NCI-H1105 (cell line): ENCODE measurements at places on chromosomes 2 and 18.

DNA sequence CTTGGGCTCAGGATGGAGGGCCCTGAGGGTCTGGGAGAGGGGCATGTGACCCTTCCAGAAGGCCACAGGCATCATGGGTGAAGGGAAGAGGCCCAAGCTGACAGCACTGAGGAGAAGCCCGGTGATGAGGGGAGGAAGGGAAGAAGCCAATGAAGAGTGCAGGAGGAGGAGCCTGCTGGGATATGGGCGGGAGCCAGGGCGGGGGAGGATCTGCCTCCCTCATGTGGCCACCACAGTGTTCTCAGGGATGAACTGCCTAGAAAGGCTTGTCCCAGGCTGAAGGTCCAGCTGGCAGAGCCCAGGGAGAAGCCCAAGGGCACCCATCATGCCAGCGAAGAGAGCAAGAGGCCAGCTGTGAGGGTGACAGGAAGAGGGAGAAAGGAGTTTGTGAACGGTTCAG, 24.6 kb upstream of the PLB1 start:
- no peak for DNase-seq

GRCh38 chr2:162370931-162371330, 27.0 kb downstream of the GCA start:
- DNase-seq, result no peak

- no peak for DNase-seq
These were observed 73.1 kb upstream of the RMDN2 start for GRCh38 chr2:37851828-37852584.

- no peak for DNase-seq
These were observed 60.6 kb upstream of the REV1 start for GRCh38 chr2:99550368-99550767.

- no peak for DNase-seq
These were observed 155.7 kb downstream of the IRS1 start for GRCh38 chr2:226643946-226644282.

GRCh38 chr18:61587865-61588264, 254.6 kb downstream of the CDH20 start:
- DNase-seq, result no peak

- DNase-seq, result no peak
These were observed 24.4 kb downstream of the NMS start for GRCh38 chr2:100494712-100495111.

DNA sequence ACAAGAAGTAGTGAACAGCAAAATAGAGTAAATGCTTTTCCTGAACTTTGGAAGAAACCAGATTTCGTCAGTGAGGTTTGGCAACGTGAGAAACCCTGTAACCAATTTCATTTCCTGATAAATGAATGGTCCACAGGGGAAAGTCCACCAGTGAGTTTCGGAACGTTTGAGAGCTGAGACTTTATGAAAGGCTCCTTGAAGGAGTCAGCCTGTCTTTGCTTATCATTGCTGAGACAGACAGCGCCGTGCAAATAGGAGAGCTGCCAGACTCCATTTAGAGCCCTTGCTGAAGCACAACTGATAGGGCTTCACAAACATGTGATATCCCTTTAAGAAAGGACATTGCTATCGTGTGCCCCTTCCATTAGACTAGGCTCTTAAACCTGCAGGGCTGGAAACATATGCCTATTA, 121.8 kb upstream of the SMAD7 start:
- DNase-seq, result no peak

DNA sequence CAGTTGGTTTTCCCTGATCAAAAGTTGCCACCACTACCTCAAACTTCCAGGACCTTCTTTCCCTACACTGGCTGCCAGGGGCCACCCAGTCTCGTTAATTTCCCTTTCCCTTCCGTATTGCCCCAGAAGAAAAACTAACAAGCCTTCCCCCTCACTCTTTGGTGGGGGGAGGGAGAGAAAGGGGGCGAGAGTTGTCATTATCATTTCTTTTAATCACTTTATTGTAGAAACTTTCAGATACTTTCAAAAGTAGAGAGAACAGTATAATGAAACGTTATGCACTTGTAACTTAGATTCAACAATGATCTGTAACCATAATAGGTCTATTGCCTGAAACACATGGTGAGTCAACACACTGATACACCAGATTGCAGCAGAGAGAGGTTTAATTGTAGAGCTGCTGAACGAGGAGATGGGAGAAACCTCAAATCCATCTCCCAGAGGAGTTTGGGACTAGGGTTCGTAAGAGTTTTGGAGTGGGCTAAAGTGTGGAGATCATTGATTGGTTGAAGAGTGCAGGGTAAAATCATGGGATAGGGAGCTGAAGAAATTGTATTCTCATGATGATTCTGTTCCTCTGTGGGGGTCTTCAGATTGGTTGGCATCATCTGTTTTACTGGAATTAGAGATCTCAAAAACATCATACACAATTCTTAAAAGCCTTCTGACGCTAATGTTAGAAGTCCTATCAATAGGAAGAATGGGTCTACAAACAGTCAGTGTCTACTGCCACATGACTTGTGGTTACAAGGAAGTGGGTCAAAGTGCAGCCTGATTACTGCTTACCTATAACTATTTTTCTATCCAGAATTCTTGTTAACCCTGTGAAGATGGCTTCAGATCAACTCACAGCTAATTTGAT, 2.6 kb upstream of the RNF149 start:
- no peak for DNase-seq

GRCh38 chr2:220506466-220506865, 879.0 kb downstream of the SLC4A3 start:
- no peak for DNase-seq

DNA sequence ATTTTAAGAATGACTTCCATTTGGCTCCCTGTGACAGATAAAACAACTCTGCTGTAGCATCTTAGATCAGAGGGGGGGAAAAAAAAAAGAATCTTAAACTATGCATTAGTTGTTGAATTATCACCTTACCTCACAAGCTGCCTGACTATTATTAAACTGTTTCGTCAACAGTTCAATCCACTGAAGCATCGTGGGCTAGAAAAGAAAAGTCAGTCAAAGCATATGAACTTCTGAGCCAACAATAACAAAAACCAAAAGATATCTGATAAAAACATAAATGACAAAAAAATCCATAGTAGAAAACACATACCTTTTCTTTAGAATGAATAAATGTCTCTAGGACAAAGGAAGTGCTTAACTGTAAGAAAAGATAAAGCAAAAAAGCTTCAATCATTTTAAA, 73.7 kb downstream of the C2orf74 start:
- DNase-seq, result no peak

GRCh38 chr2:238636269-238637073, 209.7 kb downstream of the ASB1 start:
- no peak for DNase-seq

DNA sequence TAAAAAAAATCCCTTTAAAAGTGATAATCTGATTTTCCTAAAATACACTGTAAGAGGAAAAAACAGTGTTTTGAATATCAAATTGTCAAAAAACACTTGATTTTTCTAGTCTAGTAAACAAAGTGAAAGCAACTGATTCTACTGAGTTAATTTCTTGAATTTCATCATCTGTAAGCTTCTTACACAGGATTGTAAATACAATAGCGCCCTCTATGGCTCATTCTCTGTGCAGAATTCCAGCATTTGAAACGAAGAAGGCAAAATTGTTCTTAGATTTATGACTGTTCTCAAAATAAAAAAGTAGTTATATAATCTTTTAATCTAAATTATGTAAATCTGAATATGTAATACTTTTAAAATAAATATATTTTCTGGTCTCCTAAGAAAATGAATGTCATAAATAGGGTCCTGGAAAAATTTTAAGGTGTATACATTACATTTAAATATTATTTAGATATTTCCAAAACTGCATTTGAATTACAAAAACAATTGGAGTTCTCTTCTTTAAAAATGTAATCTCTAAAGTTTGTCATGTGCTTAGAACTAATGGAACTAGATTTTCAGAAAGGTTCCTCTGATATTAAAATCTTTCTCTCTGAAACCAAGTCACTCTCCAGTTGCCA, 176.9 kb upstream of the MC4R start:
- peak; percentile 76 for DNase-seq

GRCh38 chr2:45315861-45316260, 295.2 kb downstream of the SRBD1 start:
- DNase-seq, result no peak

- DNase-seq, result no peak
These were observed 341.3 kb downstream of the MYCN start for GRCh38 chr2:16281451-16282335.

DNA sequence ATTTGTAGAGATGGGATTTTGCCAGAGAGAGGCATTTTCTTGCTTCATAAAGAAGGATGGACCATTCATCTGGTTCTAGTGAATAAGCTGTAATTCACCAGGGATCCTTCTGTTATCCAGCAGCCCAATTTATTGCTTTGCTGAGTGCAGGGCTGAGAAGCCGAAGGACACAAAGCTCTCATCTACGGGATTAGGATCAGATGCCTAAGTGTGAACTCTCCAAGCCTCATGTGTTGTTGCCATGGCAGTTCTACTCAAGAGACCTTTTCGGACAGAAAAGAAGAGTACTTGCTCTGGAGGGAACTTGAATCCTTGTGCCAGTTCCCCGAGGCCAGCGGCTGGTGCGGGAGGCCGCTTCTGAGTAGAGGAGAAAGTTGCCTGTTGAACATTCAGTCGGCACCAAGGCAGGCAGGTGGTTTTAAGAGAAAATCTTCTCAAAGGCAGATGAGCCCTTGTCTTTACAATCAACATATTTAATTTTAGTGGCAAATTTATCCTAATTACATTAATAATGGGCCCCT, 38.4 kb upstream of the MBP start:
- DNase-seq, result peak; percentile 18

DNA sequence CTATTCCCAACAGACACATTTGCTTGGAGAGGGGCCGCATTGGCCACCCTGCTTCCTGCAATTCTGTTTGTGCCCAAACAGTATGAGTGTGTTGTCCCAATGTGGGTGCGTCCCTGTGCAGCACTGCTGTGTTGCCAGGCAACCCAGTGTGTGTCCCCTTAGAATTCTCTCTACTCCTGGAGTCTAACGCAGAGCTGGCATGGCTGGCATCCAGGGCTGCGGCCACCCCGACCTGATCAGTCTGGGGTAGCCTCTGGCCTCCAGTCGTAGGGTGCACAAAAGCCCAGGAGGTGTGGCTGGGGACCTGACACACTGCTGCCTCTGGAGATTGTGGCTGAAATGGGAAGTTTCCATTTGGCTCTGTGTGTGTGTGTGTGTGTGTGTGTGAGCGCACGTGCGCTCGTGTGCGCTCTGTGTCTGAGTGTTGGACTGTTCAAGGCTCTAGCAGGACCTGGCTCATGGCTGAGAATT, 48.0 kb downstream of the TEX44 start:
- no peak for DNase-seq

GRCh38 chr2:109500910-109501309, 112.9 kb downstream of the SEPTIN10 start:
- no peak for DNase-seq

GRCh38 chr2:45199973-45200372, 190.7 kb upstream of the SIX2 start:
- DNase-seq, result no peak

DNA sequence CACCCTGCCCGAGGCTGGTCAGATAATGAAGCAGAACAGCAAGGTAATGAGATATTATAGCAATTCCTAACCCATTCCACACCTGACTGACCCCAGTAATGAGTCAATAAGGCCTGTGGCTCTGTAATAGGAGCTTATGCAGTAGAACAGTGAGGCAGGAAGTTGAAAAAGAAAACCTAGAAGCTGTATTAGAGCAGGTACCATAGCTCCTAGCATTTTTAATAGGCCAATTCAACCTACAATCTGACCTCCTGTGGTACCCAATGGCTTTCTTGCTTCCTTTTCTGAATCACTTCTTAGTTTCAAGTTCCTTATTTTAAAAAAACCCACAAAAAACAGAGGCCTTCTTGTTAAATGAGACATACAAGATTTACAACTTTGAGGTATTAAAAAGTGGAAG, 43.6 kb upstream of the MAP2 start:
- peak; percentile 7 for DNase-seq

GRCh38 chr2:207467716-207468347, 61.9 kb upstream of the CREB1 start:
- DNase-seq, result no peak

DNA sequence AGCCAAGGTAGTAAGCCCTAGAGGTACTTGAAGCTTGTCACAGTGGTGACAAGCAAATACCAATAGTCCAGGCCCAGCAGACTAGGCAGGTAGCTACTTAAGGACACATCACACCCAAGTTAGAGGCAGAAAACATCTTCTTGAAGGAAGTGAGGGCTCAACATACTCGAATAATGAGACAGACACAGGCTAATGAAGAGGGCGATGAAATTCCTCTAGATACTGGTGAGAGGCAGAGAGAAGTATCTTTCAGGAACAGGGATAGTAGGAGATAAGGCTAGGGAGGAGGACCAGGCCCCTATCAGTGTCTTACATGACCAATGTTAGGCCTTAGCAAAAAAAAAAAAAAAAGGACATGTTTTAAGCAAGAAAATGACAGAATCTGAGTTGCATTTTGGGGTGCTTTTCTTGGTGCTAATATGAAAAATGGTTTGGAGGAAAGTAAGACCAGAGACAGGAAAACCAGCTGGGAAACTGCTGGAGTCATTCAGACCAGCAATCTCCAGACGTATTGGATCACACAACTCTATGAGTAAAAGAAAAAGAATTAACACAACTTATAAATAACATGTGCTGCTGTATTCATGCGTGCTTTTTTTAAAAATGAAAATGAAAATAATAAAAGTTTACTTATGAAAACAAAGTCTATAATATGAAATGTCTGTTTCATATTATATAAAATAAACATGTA, 37.7 kb downstream of the COBLL1 start:
- DNase-seq, result no peak

DNA sequence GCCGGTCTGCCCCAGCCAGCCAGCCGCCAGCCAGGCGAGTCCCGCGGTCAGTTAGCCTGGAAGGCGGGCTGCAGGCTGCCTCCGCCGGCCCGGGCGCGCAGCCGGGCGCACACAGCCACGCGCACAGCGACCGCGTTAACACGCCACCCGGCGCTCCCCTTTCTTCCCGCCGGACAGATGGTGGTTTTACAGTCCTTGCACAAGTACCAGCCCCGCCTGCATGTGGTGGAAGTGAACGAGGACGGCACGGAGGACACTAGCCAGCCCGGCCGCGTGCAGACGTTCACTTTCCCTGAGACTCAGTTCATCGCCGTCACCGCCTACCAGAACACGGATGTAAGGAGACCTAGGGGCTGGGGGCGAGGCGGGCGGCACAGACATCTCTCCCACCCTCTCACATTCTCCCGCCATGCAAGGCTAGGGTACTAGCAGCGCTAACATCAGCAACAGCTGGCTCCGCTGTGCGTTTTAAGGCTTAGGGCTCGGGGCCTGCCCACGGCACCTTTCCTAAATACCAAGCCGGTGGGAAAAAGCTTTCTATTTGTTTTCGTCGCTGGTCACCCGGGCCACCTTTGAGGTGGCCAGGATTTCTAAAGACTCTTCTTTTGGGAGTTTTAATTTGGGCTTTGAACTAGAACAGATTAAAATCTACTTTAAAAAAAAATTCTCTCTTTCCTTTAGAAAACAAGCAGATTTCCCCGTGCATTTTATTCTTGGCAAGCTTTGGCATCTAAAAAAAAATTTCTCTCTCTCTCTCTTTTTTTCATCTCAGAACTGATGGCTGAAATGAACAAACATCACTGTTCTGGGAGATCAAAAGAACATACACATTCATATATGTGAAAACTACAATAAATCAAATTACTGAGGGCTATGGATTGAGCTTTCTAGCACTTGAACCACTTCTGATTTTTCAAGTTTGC, 2.9 kb downstream of the TBR1 start:
- DNase-seq, result no peak

GRCh38 chr2:134247679-134248078, 6.2 kb upstream of the MGAT5 start:
- DNase-seq, result no peak

- no peak for DNase-seq
These were observed 105.0 kb downstream of the PXDN start for GRCh38 chr2:1639086-1639858.

- DNase-seq, result no peak
These were observed 37.0 kb downstream of the ZC3H8 start for GRCh38 chr2:112217854-112218253.

- no peak for DNase-seq
These were observed 74.8 kb upstream of the FRZB start for GRCh38 chr2:182941121-182941722.
